ENCODE measurements at places on chromosomes 2 and 18. TPM values are rescaled to one million over a fixed set of nuclear protein-coding genes. Genes with fewer than 3 reads are reported as not detected.

EFHD1 gene
- polyA plus RNA-seq: 40.9 TPM

CHRNG gene
- 81.6 TPM for polyA plus RNA-seq

GRCh38 chr2:170206246-170206645 is 28.3 kb downstream of the MYO3B start:
- no peak for DNase-seq

TFPI gene
- polyA plus RNA-seq: 51.9 TPM

XIRP2 gene
- polyA plus RNA-seq: 214 TPM

PTPRN gene
- polyA plus RNA-seq: not detected

GALNT13 gene
- 0.64 TPM for polyA plus RNA-seq

DNA sequence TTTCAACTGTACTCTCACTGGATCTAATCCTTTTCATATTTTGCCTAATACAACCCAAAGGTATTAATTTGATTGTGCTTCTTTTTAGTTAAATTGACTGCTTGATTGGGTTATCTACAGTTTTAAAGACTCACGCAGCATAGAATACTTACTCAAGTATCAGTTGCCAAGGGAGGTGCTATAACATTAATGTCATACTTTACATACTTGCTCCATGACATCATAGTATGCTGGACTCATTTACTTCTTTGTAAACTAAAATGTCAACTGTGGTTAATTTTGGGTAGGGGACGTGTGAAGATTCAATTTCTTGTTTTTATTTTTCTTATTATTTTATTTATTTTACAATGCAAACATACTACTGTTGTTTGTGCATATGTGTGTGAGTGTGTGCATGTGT is 716.2 kb upstream of the VRK2 start:
- no peak for DNase-seq

GRCh38 chr18:59575995-59576394 is 121.2 kb downstream of the CCBE1 start:
- no peak for DNase-seq

NEU4 gene
- 4.5 TPM for polyA plus RNA-seq

- peak; percentile 58 for DNase-seq
Observed at GRCh38 chr2:109689182-109689930, 75.2 kb downstream of the SOWAHC start.

VWA3B gene
- not detected for polyA plus RNA-seq

GRCh38 chr2:106892048-106892447 is 6.1 kb upstream of the ST6GAL2 start:
- DNase-seq: no peak

- DNase-seq: no peak
Observed at GRCh38 chr2:241340631-241341163, 15.4 kb upstream of the FARP2 start.

- no peak for DNase-seq
Observed at GRCh38 chr2:98828369-98828744, 97.4 kb upstream of the MGAT4A start.

- peak; percentile 49 for DNase-seq
Observed at GRCh38 chr2:132581991-132582738, 87.8 kb downstream of the LYPD1 start.

TPRKB gene
- polyA plus RNA-seq: 45.1 TPM

GRCh38 chr18:50099725-50100407 is 95.1 kb downstream of the MYO5B start:
- DNase-seq: no peak

DNA sequence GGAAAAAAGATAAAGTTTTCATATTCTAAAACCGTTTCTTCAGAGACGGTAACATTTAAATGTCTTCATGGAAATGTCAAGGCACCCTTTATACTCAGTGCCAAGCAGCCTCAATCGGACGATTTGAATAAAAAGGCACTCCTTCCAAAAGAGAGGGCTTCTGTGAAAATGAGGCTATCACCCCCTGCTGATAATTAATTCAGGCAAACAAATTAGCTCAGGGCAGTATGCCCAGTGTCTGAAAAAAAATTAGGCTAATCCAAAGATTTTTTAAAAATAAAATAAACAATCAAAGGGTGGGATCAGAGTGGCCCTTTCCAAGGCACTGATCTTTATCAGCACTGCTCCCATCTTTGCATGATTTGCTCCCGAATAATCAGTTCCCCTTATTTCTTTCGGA is 151.0 kb upstream of the PID1 start:
- no peak for DNase-seq

GRCh38 chr2:157178874-157179273 is 78.6 kb upstream of the GALNT5 start:
- DNase-seq: no peak

DNA sequence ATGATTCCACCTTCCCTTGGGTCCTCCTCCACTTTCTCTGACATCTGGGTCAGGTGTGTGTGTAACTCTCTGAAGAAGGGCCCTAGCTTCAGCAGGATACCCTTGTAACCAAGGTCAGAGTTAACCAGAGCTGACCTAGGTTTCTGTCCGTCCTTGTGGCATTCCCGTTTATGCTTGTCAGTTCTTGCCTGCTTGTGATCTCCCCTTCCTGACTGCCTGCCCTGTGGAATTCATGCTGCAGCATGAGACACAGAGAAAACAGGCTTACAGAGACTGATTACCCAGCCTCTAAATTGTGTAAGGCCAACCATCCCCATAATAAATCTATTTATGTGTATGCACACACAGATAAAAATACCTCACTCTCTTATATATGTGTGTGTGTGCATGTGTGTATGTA is 22.8 kb downstream of the NXPH2 start:
- DNase-seq: no peak

- no peak for DNase-seq
Observed at GRCh38 chr2:59694176-59694575, 859.3 kb downstream of the BCL11A start.

DNA sequence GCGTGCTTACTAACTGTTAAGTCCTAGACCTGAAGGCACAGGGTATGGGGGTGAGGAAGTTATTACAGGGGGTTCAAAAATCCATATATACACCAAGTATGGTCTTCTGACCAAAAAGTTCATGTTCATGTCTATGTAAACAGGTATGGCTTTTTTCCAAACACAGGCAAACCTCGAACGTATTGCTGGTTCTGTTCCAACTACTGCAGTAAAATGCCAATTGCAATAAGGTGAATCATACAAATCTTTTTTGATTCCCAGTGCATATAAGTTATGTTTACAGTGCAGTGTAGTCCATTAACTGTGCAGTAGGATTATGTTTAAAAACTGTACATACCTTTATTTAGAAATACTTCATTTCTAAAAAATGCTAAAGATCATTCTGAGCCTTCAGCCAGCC is 245.3 kb upstream of the LRRTM1 start:
- no peak for DNase-seq

GRCh38 chr2:160417745-160418397 is 75.7 kb downstream of the RBMS1 start:
- DNase-seq: no peak

UGT1A9 gene
- not detected for polyA plus RNA-seq

DNA sequence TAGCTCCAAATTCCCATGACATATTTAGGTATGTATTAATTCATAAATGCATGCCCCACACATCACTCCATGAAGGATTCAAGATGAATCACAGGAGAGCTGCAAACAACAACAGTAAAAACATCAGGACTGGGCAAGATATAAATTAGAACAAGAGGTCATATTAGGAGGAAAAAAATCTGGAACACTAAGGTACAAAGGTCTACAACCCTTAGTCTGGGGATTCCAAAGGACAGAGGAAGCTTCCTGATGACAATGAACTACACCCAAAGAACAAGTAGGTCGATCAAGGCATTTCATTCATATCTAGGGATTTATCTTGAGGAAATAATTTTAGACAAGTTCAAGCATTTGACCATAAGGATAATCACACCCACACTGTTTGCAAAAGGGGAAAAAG is 14.5 kb downstream of the VPS4B start:
- DNase-seq: no peak

DNA sequence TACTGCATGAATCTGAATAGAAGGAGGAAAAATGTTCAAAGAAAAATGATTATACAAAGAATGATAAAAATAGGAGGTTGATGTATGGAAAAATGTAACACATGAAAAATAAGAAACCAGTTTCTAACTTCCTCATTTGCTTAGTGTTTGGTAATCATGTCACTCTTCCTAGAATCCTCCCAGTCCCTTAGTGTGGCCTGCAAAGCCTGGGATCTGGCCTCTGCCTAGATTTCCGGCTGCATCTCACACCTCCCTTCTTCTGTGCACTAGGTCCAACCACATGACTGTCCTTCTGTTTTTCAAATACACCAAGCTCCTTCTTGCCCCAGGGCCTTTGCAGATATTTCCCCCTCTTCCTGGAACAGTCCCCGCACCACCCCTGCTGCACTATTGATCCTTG is 76.8 kb upstream of the RBMS1 start:
- DNase-seq: no peak

UGT1A10 gene
- not detected for polyA plus RNA-seq

AOX1 gene
- 0.97 TPM for polyA plus RNA-seq

GRCh38 chr2:14420851-14421250 is 211.7 kb upstream of the LRATD1 start:
- DNase-seq: no peak

DNA sequence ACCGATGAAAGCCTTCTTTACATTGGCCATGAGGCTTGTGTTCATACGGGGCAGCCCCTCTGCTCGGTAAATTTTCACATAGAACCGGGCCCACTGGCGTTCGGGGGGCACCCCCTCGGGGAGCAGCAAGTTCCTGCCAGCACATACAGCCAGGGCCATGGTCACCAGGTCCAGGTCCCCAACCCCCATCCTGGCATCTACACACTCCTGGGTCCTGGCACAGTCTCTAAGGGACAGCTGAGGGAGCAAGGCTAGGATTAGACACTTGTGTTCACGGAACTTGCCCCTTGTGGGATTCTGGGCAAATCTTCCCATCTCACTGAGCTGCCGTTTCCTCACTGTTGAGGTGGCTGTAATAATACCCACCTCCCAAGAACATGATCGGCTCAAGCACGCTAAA is 5.6 kb upstream of the OTOF start:
- DNase-seq: no peak

AFTPH gene
- 36.5 TPM for polyA plus RNA-seq

GRCh38 chr2:240358080-240358479 is 77.4 kb upstream of the GPC1 start:
- DNase-seq: no peak

CKAP2L gene
- polyA plus RNA-seq: 15.0 TPM

TMEM178A gene
- polyA plus RNA-seq: 16.2 TPM

GRCh38 chr2:169877398-169877797 is 50.1 kb downstream of the UBR3 start:
- peak; percentile 23 for DNase-seq

LBX2 gene
- 0.48 TPM for polyA plus RNA-seq

DNA sequence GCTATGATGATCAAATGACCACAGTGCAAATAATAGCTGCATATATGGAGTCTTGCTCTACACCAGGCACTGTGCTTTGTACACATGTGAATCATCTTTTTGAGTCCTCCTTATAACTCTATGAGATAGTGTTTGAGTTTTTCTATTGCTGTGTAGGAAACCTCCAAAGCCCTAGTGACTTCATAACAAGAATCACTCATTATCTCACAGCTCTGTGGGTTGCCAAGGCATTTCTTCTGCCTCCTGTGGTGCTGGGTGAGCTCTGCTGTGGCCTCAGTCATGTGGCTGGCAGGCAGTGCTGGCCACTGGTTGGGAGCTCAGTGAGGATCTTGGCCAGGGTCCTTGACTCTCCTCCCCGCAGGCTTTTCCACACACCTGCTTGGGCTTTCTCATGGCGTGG is 153.4 kb downstream of the CAPN13 start:
- DNase-seq: no peak

- no peak for DNase-seq
Observed at GRCh38 chr18:3461704-3462103, 11.7 kb downstream of the TGIF1 start.

ATP6V1B1 gene
- 1.0 TPM for polyA plus RNA-seq

DNA sequence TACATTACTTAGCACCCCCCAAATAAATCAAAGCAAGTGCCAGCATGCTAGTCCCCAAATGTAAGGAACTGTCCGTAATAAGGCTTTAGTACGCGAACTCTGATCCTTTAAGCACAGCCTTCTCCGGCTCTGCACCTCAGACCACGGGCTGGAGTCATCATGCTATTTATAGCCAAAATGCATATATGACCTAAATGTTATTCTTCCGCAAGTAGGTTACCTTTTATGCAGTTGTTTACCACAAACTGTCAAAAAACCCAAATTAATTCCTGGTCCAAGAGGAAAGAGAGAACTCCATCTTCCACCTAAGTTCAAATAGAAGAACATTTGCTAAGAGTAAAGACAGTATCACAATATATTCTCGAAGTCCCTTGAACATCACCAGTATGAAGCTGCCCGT is 42.7 kb downstream of the ZNF516 start:
- DNase-seq: no peak

DNA sequence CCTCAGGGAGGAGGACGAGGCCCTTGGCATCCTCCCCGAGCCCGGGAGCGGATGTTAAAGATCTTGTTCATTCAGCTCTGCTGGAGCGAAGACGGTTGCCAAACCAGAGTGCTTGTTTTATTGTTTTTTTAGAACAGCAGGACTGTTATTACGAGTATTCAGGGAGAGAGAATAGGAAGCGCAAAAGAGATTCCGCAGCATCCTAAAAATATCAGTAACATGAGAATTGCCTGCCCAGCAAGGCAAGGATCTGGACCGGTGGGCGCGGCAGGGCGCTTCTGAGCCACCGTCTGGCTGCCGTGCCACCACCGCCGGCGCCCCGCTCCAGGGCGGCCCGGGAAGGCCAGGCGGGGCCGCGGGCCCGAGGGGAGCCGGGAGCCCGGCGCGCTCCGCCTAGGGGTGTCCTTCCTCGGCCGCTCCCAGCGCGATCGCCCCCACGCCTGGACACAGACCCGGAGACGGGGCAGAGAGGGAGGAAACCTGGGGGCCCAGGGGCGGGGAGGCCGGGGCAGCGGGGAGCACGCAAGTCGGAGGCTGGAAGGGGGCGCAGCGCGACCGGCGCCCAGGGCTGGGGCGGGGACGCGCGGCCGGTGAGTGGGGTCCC is 843 bp downstream of the CYS1 start:
- DNase-seq: peak; percentile 57

RAD51AP2 gene
- 0.05 TPM for polyA plus RNA-seq

CDCA7 gene
- 21.6 TPM for polyA plus RNA-seq

DNA sequence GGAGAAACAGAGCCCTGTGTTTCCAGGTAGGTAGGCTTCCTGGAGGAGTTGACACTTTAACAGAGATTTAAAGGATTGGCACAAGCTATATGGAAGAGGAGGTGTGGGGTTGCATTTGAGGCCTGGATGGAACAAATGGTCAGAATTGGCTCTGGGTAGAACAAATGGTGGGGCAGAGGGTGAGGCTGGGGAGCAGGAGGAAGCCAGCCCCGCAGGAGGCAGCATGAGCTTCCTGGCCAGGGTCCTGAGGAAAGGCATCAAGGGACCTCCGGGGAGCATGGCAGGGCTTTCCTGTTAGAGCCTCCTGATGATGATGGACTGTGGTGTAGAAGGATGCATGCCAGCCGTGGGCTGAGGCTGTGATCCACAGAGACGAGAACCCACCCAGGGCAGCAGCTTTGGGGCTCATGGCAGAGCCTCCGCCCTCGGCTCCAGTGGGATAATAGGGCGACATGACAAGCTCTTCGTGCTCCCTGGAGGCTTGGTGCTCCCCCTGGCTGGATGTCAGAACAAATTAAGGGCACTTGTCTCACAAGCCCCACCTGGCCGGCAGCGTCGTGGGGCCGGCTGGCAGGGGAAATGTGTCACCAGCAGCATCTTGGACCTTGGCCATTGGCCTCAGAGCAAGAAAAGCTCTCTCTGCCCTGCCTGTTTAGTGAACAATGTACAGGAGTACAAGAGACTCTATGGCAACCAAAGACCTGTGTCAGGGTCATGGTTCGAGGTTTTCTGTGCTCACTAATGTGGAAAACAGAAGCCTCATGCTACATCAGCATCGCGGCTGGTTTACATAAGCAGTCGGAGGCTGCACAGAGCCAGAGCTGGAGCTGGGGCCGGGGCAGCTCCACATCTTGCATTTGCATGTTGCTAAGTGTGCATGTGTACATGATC is 153.5 kb downstream of the MYCN start:
- no peak for DNase-seq

Measured in muscle of arm (tissue), 14 donors.